Stimulated activated CD8-positive, alpha-beta memory T cell treated with anti-CD3 and anti-CD28 coated beads, Interleukin-15, amount 100 ng/mL, for 48 hours (primary cell): ENCODE measurements at places on chromosomes 6 and 20.

DNA sequence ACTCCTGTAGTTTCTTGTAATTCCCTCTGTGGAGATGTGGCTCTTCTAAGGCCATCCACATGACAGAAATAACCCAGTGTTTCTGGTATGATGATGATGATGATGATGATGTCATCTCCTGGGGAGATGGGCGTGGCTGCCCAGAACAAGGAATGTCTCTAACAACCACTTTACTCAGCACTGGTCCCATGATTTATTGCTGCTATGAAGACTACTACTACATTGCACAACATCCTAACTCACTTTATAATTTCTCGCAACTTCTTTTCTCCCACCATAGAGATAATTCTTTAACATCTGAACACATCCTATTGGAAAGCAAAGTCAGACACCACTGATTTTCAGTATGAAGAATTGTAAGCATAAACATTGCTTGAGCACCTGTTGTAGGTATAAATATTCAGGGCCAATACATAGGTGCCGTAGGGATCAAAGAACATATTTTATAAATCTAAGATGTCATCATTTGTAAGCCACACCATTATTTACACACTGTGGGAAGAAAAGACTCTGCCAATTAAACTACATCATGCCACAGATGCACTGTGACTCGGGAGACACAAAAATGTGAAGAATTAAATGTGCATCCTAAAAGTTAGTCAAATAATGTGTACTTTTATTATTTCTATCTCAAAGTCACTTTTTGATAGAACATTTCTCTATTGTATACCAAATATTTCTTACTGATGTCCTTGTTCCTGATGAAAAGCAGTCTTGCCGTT is 6.4 kb downstream of the TPMT start:
- DNase-seq, result no peak

- DNase-seq, result no peak
Measured at GRCh38 chr20:21693322-21693721, 12.1 kb upstream of the PAX1 start.

GRCh38 chr20:31806564-31807355 is 12.4 kb upstream of the MYLK2 start:
- DNase-seq, result no peak

- DNase-seq, result no peak
Measured at GRCh38 chr6:81491454-81492101, 260.9 kb downstream of the TENT5A start.

DNA sequence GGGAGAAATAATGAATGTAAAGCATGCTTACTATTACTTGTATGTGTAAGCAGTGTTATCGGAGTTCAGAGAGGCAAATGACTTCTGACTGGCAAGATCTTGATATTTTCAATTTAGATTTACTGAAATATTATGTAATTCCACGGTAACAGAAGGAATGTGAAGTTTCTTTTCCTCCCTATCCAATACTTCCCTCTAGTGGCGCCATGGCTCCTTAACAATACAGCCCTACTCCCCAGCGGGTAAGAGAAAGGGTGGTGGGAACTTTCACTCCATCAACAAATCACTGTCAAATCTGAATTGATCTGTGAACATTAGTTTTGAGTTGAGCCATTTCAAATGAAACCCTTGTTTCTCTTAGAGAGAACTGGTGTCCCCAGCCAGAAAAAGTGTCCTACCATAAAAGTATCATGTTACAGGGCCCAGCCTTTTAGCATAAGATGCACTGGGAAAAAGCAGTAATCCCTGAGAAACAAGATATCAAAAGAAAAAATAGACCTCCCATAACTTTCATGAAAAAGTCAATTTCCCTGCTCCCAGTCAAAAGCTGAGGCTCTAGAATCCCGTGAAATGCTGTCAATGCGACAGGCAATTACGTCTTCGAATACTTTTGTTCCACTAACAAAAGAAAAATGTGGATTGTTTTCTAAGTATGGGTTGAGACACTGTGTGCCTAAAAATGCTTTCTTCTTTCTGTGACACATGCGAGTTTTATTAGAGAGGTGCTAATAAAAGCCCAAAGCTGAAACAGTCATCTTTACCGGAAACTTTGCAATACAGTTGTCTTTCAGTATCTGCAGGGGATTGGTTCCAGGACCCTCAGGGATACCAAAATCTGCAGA is 12.9 kb downstream of the COX7A2 start:
- DNase-seq, result no peak

DNA sequence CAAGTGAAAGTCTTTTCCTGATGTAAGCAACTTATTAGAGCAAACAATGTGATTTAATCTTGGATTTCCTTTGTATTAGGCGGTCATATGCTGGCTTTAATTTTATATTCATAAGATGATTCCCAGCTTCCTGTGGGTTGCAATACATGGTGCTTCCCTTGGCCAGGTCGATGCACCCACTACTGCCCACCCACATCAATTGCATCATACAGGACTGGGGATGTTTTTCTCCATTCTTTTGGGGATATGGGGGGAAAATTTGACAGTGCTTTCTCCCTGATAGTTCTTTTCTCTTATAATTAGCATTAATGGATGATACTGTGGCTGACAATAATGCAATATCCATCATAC is 187.6 kb downstream of the JARID2 start:
- no peak for DNase-seq

- no peak for DNase-seq
Measured at GRCh38 chr6:158554611-158555361, 5.1 kb upstream of the TMEM181 start.

DNA sequence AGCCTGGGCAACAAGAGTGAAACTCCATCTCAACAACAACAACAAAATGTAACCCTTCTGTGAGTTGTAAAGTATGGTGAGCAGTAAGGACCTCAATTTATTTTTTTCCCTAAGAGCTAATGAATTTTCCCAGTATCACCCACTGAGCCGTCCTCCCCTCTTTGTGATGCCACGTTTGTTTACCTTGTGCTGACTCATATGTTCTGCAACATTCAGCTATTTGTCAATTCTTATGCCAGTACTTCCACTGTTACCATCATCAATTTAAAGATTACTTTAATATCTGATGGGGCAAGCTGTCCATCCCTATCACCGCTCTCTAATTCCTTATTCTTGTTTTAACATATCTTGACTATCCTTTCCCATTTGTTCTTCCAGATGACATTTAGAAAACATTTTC is 37.5 kb downstream of the MAK start:
- DNase-seq, result no peak

GRCh38 chr6:36357872-36358225 is 21.2 kb upstream of the BNIP5 start:
- no peak for DNase-seq

- DNase-seq, result no peak
Measured at GRCh38 chr6:15039136-15039535, 206.7 kb upstream of the JARID2 start.

- DNase-seq, result no peak
Measured at GRCh38 chr20:47358039-47358671, 1.7 kb upstream of the ZMYND8 start.

- DNase-seq, result no peak
Measured at GRCh38 chr6:168941036-168941435, 312.6 kb downstream of the THBS2 start.

DNA sequence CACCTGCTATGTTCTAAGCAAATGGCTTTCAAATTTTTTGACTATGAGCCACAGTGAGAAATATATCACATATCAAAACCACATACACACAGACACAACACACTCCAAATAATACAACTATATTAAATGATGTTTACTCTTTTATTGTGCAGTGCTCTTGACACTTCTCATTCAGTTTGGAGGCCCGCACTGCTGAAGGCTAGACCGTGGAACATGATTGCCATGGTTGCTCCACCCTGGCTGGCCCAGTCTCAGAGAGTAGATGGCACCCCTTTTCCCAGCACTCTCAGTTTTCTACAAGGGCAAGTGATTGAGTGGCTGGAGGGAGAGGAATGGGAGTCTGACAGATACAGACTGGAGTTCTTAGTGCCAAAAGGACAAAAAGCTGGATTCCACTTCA is 86.9 kb downstream of the SH3BGRL2 start:
- no peak for DNase-seq

DNA sequence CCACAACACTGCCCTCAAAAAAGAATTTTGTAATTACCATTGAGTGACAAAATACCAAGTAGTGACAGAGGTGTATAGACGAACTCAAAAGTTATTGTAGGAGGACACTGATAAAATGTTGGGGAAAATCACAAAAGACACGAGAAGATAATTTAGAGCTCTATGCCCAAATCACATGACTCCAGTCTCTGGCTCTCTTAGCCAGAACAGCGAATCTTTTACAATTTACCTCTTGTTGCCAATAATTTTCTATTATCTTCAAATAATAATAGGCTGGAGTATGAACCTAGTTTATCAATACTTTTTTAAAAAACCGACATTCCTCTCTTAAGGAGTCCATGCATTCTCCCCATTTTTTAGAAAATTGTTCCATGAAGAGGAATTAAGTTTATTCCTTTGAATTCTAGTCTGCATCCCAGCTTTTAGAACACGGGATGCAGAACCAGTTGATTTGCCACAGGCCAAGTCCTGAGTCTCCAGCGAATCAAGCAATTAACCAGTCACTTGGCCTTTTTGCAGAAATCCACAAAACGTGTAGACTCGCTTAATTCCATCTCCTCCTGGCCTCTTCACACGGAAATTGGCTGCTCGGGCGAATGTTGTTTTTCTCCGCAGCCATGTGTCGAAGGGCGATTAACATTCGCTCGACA is 507 bp upstream of the RIPPLY2 start:
- DNase-seq, result no peak

GRCh38 chr20:3815703-3816315 is 4.5 kb upstream of the AP5S1 start:
- no peak for DNase-seq

- no peak for DNase-seq
Measured at GRCh38 chr6:1136415-1136774, 175.5 kb upstream of the FOXQ1 start.

DNA sequence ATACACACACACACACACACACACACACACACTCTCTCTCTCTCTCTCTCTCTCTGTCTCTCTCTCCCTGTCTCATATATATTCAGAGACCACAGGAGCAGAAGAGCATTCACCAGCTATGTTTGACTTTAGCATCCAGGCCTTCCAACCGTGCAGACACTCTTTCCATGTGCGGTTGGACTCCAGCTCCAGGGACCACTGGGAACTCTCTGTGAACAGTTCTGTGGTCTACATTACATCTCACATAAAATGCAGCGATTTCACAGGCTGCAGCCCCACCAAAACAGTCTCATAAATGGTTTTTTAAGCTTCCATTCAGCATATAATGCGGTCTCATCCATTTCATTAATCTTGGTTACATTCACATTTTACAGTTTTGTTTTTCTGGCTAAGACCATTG is 508.4 kb upstream of the SULF2 start:
- no peak for DNase-seq
